ENCODE measurements at places on chromosomes 11 and 22.

- no peak for DNase-seq
Measured at GRCh38 chr11:78830277-78830819, 255.7 kb upstream of the NARS2 start.

- DNase-seq: no peak
Measured at GRCh38 chr11:22133776-22134175, 59.1 kb upstream of the ANO5 start.

DNA sequence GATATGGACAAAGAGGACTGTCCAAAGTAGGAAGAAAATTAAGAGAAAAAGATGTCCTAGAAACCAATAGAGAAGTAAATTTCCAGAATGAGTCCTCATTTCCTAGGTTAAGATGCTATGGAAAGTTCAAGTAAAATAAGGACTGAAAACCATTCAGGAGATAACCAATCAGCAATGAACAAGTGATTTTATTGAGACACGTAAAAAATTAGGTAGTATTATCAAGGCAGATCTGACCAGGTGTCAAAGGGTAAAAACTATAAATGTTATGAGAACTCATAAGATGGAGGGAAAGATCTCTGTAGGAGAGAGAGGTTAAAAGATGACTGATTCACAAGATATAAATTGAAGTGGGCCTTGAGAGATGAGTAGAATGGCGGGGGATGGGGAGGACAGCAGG is 50.2 kb downstream of the SPATA19 start:
- DNase-seq: no peak

- peak; percentile 57 for DNase-seq
Measured at GRCh38 chr11:100932474-100933100, 197.0 kb downstream of the PGR start.

DNA sequence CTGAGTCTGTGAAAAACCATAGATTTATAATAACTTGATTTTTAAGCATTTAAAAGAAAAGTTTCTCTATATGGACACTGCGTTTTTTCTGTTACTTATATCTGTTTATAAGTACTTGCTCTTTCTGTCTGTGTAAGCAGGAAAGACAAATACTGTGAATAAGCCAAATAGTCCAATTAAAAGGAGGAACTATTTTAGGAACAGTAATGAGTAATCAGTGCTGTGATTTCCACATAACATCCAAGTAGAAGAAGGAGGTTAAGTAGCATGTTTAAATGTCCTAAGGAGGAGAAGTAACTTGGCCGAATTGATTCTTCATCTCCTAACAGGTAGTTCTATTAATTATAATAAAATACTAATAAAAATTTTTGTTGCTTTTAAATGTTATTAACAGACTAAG is 40.8 kb downstream of the ZNF214 start:
- no peak for DNase-seq

DNA sequence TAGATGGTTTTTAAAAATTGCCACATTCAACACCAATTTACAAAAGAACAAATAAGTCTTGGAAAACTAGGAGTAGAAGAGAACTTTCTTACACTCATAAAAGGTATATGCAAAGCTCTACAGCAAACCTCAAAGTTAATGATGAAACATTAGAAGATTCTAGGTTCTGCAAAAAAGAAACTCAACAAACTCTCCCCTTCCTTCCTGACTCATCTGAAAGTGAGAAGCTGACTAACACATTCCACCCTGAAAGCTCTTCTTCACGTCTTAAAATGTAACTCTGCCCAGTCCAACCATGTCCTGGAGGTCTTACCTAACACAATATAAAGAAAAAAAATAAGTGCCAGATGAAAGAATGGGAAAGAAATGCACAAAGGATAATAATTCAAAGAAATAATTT is 218.9 kb upstream of the ISX start:
- DNase-seq: no peak

- no peak for DNase-seq
Measured at GRCh38 chr11:21771097-21771496, 421.8 kb upstream of the ANO5 start.

DNA sequence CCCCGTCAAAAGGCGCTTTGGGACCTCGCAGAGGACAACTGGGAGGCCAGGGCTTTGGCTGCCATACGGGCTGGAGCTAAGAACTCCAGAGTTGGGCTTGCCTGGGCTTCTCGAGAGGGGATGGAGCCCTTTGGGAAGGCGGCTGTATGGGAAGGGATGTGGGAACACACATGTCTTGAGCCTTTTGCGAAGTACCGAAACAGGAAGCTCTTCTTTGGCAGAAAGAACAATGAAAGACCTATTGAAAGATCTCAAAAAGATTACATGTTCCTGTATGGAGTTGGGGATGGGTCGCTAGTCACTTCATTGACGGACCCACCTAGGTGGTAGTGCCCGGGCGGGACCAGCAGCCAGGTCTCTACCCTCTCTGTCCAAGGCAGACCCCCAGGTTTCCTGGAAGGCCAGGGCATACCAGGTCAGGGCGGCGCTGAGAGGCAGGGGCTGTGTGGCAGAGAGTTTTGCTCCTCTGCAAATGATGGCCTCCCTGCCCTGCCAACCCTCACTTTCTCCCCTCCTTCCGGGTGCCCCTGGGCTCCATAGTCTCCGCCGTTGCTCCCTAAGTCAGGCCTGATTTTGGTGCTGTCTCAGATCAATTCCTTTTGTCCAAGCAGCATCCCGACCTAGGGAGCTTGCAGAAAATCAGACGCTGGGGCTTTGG is 1.0 kb downstream of the ST14 start:
- DNase-seq: no peak

- DNase-seq: no peak
Measured at GRCh38 chr11:68545796-68546195, 85.2 kb downstream of the PPP6R3 start.

DNA sequence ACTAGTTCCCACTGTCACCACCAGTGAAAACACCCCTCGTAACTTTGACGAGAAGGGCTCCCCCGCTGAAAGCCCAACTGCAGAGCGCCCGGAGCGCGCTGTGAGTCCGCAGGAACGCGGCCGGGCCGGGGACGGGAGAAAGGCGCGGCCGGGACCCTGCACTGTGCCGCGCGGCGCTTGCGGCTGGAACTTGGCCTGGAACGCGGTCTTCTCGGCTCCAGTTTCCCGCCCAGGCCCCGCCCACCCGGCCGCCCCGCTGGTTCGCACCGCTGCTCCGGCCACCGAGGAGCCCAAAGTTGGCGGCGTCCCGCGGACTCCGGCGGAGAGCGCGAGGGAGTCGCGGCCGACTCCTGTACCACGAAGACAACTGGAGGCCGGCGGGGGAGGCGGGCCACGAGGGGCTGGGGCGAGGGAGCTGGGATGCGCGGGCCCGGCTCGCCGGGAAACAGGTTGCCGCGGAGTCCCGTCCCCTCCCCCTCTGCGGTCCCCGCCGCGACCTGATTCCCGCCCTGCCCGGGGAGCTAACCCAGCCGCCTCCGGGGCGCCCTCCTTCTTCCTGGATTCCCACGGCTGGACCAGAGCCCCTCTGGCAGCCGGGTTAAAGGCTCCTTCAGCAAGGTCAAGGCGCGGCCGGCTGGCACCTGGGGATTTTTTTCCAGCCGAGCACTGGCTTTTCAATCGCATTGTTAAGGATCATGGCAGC is 3.4 kb downstream of the TENM4 start:
- no peak for DNase-seq

- DNase-seq: no peak
Measured at GRCh38 chr11:16555956-16556355, 182.5 kb upstream of the C11orf58 start.

GRCh38 chr22:37178350-37179125 is 9.5 kb downstream of the C1QTNF6 start:
- DNase-seq: no peak

DNA sequence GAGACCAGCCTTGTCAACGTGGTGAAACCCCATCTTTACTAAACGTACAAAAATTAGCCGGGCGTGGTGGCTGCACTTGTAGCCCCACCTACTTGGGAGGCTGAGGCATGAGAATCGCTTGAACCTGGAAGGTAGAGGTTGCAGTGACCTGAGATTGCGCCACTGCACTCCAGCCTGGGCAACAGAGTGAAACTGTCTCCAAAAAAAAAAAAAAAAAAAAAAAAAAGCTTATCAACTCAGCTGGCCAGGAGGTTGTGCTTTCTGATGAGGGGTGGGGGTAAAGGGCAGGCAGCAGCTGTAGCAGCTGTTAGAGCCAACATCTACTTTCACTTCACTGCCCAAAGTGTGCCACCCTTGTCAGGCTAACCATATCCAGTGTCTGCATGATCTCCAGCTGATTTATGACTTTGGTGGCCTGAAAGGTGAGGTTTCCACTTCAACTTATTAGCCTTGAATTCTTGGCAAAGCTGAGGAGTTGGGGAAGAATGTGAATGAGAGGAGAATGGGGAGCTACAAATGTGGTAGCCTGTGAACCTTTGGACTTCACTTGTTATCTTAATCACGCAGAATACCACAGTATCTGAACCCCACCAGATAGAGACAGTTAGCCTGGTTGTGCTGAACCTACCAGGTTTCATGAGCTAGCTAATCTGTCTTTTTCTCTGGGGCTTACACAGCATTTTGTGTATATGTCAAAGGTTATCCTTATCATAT is 19.6 kb downstream of the RNF121 start:
- DNase-seq: peak; percentile 67

GRCh38 chr22:26134654-26135330 is 34.5 kb upstream of the SEZ6L start:
- no peak for DNase-seq

GRCh38 chr22:49508561-49508960 is 319.1 kb downstream of the BRD1 start:
- no peak for DNase-seq

GRCh38 chr11:62883673-62884072 is 3.0 kb downstream of the SLC3A2 start:
- no peak for DNase-seq

DNA sequence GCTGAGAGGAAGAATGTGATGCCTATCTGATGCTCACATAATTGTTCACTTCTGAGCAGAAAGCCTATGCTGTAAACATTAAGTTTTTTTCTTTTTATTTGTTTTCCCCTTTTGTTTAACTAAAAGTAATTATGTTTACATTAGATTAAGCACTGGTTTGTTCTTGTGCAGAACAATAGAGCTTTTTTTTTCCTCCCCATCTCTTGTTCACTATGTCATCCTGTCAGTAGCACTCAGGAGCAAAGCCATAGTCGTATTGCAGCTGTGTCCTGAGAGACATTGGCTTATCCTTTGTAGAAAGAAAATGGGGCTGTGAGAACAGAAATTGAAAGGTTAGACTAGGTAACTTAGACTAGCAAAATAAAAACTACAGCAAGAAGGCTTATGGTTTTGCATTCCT is 301.8 kb upstream of the RAG2 start:
- DNase-seq: no peak

- DNase-seq: no peak
Measured at GRCh38 chr11:355581-356458, 13.5 kb upstream of the B4GALNT4 start.

DNA sequence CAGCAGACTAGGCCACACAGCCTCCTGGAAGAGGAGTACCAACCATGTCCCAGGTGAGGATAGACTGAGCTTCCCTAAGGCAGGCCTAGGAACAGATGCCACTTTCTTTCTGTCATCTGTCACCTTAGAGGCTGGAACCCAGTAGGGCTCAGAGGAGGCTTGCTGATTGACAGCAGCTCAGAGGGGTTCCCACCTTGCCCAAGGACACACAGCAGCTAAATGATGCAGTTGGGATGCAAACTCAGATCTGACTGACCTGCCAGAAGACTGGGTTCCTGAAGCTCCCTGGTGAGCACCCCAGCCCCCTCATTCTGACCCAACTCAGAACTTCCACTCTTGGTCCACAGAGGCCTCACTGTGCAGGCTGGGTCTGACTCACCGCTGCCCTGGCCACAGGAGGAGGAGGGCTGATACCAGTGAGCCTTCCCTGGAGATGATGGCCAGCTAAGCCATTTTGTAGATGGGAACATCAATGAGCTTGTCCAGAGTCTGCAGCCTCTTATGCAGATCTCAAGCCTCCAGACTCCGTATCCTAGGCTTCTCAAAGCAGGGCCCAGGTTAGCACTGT is 14.0 kb downstream of the CAPN5 start:
- no peak for DNase-seq

- no peak for DNase-seq
Measured at GRCh38 chr11:3944198-3944597, 88.7 kb downstream of the STIM1 start.

DNA sequence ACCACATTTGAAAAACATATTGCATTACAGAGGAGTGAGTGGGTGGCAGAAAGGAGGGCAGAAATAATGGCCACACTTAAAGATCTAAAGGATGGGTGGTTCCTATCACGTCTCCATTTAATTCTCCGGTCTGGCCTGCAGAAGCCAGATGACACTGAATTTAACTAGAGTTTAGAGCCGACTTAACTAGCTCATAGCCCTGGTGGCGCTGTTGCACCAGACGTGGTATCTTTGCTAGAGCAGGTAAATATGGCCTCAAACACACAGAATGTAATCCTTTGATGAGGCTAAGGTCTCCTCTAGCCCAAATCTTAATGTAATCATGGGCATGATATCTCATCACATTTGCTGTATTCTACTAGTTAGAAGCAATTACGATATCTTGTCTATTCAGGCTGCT is 51.5 kb upstream of the GAL start:
- peak; percentile 57 for DNase-seq

DNA sequence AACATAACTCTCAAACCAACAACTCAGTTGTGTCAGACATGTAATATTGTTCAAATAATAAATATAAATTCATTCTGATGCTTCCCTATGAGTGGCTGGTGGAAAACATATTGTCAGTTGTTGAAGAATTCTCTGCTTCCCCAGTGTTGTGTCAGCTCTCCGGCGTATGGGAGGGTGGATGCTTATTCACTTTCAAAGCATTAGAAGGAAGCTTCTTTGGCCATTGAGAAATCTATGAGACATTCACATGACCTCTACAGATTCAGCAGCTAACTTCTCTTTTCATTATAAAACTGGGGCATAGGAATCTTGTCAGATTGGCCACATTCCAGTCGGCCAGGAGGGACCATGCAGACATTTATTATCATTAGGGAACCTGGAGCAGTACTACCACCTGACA is 2.9 kb downstream of the OR51V1 start:
- DNase-seq: no peak

- no peak for DNase-seq
Measured at GRCh38 chr11:92702037-92702804, 267.2 kb upstream of the MTNR1B start.

- DNase-seq: no peak
Measured at GRCh38 chr11:33915526-33915925, 23.6 kb upstream of the LMO2 start.

GRCh38 chr22:47276450-47276820 is 514.0 kb downstream of the TBC1D22A start:
- no peak for DNase-seq

- no peak for DNase-seq
Measured at GRCh38 chr11:13983081-13983751, 20.7 kb downstream of the SPON1 start.

- DNase-seq: peak; percentile 36
Measured at GRCh38 chr11:6926208-6927029, at the start of gene ZNF215. TSS of gene ZNF215 (plus strand) at chr11:6926426. CDS start at chr11:6932273, 5,847 bp downstream.

GRCh38 chr22:24494528-24495364 is at the start of gene UPB1:
TSS of gene UPB1 (plus strand) at chr22:24495332. CDS start at chr22:24495404, 72 bp downstream.
- no peak for DNase-seq

GRCh38 chr11:93024369-93024768 is 54.9 kb downstream of the MTNR1B start:
- no peak for DNase-seq

DNA sequence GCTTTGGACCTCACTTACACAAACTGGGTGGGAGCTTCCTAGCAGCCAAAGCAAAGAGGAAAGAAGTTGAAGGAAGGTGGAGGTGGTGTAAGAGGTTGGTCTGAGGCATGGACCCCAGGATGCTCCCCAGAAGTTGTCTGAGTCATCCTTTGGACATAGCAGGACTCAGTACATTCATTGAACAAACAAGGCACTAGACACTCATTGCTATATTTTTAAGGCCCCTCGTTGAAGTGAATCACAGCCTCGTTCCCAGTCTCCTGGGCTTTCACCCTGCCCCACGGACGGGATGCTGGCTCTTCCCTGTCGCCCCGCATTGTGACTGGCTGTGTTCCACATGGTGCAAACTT is 95.9 kb upstream of the FGF3 start:
- DNase-seq: no peak
